ENCODE measurements at places on chromosomes 12 and 14.

GRCh38 chr14:65517635-65518542, 105.4 kb downstream of the FUT8 start:
- no peak for DNase-seq

DNA sequence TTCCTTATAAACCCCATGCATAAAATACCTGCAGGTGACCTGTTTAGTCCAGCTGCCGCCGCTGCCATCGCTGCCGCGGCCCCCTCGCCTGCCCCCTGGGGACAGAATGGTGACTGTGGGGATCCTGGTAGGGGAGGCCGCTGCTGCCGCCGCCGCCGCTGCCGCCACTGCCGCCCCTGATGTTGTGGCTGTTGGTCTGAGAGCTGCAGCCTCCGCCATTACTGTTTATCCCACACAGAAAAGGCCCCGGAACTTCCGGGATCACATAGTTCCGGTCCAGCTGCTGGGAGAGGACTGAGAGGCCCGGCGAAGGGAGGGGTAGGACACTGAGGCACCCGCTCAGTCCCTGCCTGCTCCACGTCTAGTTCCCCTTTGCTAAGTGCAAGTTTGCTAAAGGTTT, 244.9 kb downstream of the C12orf50 start:
- no peak for DNase-seq

- no peak for DNase-seq
These were observed 6.8 kb upstream of the LHX5 start for GRCh38 chr12:113478351-113479011.

- DNase-seq, result no peak
These were observed 235.0 kb downstream of the ATP23 start for GRCh38 chr12:58176296-58176869.

DNA sequence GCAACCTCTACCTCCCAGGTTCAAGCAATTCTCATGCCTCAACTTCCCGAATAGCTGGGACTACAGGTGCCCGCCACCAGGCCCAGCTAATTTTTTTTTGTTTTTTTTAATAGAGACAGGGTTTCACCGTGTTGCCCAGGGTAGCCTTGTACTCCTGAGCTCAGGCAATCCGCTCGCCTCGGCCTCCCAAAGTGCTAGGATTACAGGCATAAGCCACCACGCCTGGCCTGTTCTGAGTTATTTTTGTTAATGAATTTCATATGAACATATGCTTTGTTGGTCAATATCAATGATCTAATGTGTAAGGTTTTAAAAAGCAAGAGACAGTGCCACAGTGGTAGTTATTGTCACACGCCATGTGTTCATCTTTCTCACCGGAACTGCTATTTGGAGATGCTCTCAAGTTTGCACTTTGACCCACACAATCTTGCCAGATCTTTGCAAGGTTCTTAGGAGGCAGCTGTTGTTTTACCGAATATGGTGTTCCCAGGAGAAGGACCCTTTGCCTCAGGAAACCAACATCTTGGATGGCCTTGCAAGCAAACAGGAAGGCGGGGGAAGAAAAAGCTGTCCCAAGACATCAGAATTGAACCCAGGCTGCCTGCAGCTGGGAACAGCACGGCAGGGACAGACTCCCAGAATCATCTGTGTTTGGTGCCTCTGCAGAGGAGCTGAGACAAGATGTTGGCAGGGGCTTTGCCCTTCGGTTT, 30.0 kb downstream of the GALNT16 start:
- DNase-seq, result no peak

DNA sequence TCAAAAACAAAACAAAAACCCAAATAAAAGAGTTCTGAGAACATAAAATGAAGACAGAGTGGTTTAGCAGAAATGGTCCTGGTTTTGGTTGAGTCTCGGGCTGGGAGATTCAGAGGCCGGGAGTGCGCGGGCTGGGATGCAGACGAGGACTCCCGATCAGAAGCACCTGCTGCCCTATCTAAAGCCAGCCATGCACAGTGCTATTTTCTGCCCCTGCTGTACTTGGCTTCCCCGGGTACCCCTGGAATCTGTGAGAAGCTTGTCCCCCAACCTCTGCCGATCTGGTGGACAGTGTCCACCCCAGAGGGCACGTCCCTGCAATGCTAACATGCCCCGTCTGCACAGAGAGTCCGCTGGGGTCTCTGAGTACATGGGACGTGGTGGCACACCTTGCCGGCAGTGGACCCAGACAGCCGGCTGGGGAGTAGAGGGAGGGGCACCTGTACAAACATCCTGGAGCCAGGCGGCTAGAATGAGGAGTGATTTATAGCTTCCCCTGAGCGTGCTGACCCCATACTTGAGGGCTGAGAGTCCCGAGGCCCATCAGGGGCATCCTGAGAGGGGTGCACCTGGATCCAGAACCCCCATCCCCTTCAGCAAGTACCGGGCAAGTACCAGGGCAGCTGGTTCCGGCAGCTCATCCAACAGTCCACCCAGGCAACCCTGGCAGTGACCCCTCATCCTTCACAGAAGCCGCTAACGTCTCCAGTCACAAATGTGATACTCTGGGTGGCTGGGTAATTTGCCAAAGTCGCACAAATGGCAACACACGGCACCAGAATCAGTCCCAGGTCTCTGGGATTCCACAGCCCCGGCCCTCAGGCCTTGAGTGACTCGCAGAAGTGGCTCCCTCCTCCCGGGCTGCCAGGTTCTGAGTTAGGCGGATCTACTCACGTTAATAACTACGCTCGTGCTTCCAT, 37.1 kb downstream of the CHGA start:
- DNase-seq, result no peak

- no peak for DNase-seq
These were observed 4.3 kb downstream of the TGM1 start for GRCh38 chr14:24258548-24259265.

GRCh38 chr12:119446459-119446858, 111.9 kb downstream of the CCDC60 start:
- DNase-seq, result no peak

DNA sequence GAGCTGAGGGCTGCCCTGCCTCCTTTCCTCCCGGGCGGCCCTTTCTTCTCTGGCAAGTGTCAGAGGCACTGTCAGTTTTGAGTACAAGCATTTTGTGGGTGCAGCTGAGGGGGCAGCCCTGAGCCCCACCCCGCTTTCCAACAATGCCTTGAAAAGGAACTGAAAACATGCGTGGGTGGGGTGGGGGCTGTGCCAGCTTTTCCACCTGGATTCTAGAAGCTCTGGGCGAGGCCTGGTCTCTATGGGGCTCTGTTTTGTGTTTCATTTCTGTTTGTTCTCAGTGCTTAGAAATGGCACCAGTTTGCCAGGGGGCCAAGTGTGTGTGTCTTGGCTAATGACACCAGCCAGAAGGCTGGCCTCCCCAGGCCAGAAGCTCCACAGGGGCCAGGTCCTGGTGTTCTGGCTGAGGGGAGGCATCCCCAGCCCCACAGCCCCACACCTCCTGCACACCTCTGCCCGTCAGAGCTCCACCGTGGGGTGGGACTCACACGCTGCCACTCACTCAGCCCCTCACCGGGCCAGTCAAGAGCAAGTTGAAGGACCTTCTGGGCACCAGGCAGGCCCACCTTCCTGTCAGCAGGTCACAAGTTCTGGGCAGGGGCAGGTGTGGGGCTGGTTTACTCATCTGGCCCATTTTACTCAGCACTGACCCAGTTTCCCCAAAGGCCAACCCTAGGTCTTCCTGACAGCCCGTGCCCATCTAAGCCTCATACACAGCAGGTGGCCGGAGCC, 155.1 kb downstream of the CALM1 start:
- no peak for DNase-seq

All from GF-D8 (cell line).